ENCODE measurements at places on chromosomes 5 and 9. TPM values are rescaled to one million over a fixed set of nuclear protein-coding genes. Genes with fewer than 3 reads are reported as not detected.

DNA sequence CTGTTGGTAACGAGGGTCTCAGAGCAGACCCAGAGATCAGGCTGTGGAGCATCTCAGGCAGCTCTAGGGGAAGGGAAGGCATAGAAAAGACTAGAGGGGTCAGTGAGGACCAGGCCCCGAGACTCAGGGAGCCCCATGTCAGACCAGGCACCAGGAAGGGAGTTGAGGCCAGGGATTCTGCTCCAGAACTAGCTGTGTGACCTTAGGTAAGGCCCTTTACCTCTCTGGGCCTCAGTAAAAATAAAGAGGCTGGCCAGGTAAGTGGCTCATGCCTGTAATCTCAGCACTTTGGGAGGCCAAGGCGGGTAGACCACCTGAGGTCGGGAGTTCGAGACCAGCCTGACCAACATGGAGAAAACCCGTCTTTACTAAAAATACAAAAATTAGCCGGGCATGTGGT is 176.4 kb upstream of the IER5L start:
- DNase-seq = no peak

DNA sequence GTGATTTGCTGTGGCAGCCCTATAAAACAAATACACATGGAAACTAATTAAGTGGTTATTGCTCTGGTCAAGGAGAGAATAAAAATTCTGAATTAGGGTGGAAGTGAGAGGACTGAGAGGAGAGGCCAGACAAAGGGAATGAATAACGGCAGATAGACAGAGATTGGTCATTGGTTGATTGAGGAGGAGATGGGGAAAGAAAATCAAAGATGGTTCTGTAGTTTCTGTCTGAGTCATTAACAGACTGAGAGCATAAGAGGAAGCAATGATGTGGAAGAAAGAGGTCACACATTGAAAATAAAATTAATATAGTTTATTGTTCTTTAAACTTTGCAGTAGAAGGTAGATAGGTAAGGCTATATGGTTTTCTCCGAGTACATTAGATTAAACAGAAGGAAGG is 469.8 kb downstream of the ACTL7B start:
- DNase-seq = no peak

GRCh38 chr9:96486386-96487028 is 36.5 kb downstream of the HABP4 start:
- peak; percentile 51 for DNase-seq

The ENHO gene
- total RNA-seq = 0.24 TPM

The FREM1 gene
- total RNA-seq = 19.8 TPM

All from pancreas (tissue), 10 donors.